ENCODE measurements at places on chromosomes 5 and 9. TPM values are rescaled to one million over a fixed set of nuclear protein-coding genes. Genes with fewer than 3 reads are reported as not detected.

- no peaks in the 10 kb centered on the region for H3K36me3 ChIP-seq
- H3K4me3 ChIP-seq = no peak overlapping the region
- no peak overlapping the region for H3K27ac ChIP-seq
- DNase-seq = no peak
These were observed 8.3 kb downstream of the GPX3 start for GRCh38 chr5:151028717-151029116.

Gene SEMA6A
- total RNA-seq = 7.3 TPM

Gene FAM169A
- total RNA-seq = 6.5 TPM

DNA sequence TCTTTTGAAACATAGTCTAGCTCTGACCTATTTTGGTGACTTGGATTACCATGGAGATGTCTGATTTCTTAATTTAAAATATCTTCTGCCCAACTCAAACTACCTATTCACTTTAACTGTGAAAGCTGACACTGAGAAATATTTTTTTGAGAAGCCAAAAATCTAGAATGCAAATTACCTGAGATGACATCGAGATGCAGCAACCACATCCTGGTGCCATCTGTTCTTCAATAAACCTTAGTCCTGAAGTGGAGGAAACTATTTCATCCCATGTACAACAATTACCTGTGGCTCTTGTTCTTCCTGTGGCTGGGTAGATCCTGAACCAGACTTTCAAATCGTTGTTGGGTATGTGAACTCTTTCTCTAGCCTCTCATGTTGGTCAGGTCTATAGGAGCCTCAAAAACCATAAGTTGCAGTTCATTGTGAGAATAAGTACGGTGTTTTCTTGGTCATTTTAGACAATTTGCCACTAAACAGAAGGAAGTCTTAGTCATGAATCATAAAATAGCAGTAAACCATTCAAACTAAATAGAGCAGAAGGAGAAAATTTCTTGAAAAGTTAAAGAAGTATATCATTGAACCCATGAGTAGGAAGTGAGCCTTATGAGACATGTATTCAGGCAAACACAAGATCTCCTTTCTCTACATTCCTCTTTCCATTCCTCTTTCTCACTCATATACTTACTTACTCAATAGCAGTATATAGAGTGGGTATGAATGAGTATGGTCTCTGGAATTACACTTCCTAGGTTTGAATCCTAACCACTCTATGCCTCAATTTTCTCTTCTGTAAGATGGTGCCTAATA, 176.0 kb downstream of the HMHB1 start:
- H3K27me3 ChIP-seq = no peaks in the 10 kb centered on the region
- no peaks in the 10 kb centered on the region for H3K4me1 ChIP-seq
- no peak overlapping the region for H3K4me3 ChIP-seq
- H3K27ac ChIP-seq = no peak overlapping the region

- no peak for DNase-seq
- H3K27me3 ChIP-seq = no peaks in the 10 kb centered on the region
- no peak overlapping the region for H3K4me3 ChIP-seq
- no peak overlapping the region for H3K27ac ChIP-seq
- H3K36me3 ChIP-seq = no peaks in the 10 kb centered on the region
These were observed 188.3 kb upstream of the NMUR2 start for GRCh38 chr5:152593388-152593787.

Gene PCDHGA1
- total RNA-seq = 0.07 TPM

Gene SMC2
- 3.6 TPM for total RNA-seq

DNA sequence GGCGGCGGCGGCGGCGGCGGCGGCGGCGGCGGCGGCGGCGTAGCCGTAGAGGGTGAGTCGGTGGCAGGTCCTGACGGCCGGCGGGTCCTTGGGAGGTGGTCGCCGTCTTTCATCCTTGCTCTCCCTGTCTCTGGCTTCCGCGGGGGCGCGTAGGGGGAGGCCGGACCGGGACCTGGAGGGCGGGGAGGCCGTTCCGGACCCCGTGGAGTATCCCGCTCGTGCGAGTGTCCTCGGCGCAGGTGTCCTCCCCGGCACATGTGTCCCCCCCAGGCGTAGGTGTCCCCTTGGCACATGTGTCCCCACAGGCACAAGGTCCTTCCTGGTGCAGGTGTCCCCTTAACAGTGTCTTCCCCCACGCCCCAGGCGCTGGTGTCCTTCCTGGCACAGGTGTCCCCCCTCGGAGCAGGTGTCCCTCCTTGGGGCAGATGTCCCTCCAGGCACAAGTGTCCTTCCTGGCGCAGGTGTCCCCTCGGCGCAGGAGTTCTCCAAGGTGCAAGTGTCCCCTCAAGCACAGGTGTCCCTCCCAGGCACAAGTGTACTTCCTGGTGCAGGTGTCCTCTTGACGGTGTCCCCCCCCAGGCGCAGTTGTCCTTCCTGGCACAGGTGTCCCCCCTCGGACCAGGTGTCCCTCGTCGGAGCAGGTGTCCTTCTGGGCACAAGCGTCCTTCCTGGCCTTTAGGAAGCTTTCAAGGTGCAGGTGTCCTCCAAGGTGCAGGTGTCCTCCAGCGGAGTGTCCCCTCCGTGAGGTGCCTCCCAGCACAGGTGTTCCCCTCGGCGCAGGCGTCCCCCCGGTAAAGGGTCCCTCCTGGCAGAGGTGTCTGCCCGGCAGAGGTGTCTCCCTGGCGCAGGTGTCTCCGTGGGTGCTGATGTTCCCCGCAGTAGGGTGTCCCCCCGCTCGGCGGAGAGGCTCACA, 519 bp downstream of the EXOC3 start:
- H3K4me3 ChIP-seq = peak overlapping the region; percentile 99
- no peak for DNase-seq
- H3K36me3 ChIP-seq = peaks cover 5% of the 10 kb centered on the region
- no peaks in the 10 kb centered on the region for H3K27me3 ChIP-seq
- H3K27ac ChIP-seq = peak overlapping the region; percentile 49
- no peaks in the 10 kb centered on the region for H3K4me1 ChIP-seq
